ENCODE measurements at places on chromosomes 7 and 10.

DNA sequence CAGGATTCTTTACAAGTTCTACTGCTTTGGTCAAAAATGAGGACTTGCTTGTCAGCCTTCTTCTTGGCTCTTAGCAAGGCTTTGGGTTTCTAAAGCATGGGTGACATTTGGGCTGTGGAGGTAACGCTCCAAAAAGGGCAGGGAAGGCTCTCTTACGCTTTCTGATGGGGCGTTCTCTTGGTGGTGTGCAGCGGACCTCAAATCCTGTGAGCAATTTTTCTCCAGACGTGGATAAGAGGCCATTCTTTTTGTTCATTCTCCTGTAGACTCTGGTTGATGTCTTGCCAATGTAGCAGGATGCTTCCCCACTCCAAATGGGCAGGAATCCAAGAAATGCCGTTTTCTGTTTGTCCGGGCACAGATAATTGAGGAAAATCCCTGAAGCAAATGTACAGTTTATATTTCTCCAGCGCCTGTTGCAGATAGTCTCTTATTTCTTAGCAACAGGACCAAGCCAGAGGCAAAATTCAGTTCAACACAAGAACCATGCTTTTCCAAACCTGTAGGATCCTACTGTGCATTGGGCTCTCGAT lies 138.4 kb upstream of the NFE2L3 start:
- DNase-seq, result no peak

- DNase-seq, result no peak
Observed at GRCh38 chr7:150371131-150371995, 2.7 kb downstream of the REPIN1 start.

DNA sequence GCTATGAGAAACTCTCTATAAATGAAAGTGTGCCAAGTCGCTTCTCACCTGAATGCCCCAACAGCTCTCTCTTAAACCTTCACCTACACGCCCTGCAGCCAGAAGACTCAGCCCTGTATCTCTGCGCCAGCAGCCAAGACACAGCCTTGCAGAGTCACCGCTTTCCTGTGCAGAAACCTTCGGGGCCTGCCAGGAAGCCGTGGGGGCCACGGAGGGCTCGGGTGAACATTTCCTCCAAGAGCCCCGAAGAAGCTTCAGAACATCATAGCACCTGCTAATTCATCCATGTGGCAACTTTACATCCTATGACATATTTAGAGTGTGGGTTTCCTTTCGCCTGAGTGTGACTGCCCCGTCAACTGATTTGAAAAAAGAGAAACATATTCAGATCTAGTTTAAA lies 55.7 kb upstream of the PRSS58 start:
- no peak for DNase-seq

DNA sequence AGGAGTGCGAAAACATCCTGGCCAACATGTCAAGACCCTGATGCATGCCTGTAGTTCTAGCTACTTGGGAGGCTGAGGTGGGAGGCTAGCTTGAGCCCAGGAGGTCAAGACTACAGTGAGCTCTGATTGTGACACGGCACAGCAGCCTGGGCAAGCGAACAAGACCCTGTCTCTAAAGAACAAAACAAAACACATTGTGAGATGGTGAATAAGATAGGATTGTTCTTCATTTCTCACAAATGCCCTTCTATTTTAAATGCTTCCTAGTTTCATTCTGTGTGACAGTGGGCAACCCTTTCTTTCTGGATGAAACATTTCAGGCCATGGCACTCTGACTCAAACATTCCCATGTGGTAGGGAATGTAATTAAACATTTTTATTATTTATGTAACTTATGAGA lies 13.5 kb downstream of the EFCAB10 start:
- DNase-seq, result no peak

DNA sequence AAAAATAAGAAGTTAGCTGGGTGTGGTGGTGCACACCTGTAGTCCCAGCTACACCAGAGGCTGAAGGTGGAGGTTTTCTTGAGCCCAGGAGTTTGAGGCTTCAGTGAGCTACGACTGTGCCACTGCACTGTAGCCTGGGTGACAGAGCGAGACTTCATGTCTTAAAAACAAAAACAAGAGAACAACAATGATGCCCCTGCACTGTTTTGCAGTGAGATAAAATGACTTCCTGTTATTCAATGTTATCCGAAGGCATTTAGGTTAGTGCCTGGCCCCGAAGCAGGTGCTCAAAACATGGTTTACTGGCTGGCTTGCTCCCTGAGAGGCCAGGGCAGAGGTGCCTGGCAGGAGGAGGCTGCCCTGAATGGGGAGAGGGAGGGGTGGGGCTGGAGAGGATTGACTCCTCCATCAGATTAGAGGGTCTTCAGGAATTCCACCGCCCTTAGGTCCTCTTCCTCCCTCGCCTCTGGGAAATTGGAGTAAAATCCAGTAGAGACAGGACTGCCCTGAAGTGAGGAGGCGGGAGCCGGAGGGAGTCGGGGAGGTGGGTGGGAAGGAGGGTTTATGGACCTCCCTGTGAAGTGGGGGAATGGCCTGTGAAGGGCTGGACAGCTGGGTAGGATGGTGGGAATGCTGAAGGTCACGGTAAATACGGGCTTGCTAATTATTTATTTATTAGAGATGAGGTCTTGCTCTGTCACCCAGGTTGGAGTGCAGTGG lies 6.8 kb upstream of the CLDN4 start:
- no peak for DNase-seq

DNA sequence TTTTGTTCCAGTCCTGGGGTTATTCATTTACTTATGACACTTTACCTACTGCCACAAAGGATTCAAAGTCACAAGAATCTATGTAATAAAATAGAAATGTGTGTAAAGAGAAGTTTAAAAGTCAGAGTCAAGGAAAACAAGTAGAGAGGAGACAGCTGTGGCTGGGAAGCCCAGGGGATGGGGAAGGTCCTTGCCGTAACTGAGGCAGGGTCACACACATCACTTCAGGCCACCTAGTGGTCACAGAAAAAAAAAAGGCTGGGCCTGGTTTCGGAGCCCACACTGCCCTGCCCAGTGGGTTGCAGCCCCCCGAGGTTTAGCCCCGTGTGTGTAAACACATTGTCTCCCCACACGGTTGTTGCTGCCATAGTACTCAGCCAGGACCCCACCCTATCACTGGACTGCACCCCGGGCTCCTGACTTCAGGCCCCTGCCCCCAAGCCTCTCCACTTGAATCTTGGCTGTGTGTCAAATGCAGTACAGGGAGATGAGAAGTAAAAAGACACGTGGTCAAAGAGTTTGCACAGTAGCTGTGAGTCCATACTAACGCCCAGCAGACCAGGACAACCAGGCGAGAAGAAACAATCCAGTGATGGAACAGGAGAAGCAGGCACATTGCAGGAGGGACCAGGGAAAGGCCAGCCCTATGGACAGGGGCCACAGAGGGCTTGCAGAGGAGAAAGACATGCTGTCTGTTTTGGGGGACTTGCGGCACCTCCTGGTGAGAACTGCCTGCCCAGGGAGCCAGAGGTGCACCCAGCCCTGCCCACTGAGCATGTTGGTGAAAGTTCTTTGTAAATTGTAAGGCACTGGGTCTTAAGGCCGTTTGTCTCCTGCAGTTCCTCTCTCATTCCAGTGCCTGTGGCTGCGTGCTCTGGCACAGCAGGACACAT lies 91.4 kb upstream of the MACROH2A2 start:
- peak; percentile 20 for DNase-seq

DNA sequence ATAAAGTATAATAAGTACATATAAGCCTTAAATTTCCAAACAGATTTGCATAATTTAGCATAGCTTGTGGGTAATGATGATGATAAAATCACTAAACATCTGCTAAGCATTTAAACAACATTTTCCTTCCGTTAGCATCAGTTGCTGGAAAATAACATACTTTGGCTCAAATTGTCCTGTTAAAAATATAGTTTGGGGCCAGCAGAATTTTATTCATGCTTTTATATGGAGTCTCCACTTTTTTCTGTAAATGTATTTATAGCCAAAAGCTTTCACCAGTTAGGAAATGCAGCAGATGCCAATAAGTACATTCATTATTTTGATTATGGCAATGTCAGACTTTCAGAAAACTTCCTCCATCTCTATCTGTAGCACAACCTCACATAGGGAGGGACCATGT lies 107.2 kb downstream of the CNTNAP2 start:
- DNase-seq, result no peak

GRCh38 chr10:113313048-113313602 lies 239.7 kb upstream of the HABP2 start:
- DNase-seq, result no peak

GRCh38 chr7:21089653-21090052 lies 303.0 kb upstream of the SP8 start:
- DNase-seq, result no peak

- no peak for DNase-seq
Observed at GRCh38 chr7:1534330-1535099, 4.0 kb downstream of the MAFK start.

- peak; percentile 0 for DNase-seq
Observed at GRCh38 chr10:105837951-105838350, 1196.9 kb downstream of the SORCS3 start.

DNA sequence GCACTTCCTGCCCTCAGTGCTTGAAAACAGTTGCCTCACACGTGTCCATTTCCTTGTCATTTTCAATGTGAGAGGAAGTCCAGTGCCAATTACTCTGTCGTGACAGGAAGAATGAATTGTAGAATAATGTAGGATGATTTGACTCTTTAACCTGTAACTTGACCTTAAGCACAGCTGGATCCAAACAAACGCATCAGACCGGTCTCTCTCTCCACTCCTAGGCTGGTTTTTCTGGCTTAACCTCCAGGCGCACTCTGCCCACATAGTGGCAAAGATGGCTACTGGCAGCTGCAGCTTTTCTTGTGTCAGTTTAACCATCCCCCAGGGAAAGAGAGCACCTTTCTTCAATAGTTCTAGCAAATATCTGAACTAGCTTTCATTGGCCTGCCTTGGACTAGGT lies 29.4 kb upstream of the PNLIPRP3 start:
- DNase-seq, result no peak

DNA sequence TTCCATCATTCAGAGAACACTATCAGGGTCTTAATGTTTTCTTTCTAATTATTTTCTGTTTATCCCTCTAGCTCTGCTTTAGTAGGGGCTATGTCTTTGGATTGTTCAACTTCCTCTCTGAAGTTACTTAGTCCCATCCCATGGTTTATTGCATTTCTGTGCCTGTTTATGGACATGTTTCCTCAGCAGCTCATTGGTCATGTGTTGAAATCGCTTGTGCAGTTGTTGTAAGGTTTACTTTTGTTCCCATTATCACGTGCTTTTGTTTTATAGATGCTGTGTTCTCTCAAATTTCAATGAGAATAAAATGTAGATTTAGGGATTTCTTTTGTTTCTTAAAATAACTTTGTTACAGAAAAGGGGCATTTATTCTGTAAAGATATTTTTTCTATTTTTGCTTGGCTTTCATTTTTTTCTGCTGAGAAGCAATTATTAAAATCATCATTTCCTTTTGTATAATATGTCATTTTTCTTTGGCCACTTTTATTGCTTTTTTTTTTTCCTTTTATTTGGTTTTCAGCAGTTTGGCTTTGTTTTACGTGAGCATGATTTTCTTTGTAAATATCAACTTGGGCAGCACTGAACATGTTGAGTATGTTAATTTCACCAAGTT lies 110.9 kb downstream of the CCDC7 start:
- DNase-seq, result no peak

DNA sequence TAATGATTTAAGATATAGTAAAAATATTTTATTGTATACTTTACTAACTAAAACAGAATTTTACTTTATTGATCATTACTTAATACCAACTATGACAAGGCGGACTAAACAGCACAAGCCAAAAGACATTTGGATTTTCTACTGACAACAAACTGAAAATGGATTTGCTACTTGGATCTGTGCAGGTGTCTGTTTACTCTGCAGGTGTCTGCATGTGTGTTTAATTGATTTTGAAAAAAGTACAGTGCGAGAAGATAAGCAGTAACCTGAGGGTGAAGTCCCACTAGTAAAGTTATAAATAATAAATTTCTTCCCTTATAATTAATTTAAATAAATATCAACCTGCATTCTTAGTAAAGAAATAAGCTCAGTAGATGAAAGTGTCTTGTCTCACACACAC lies 696.8 kb upstream of the MBL2 start:
- DNase-seq, result no peak

- peak; percentile 68 for DNase-seq
Observed at GRCh38 chr7:128891110-128891941, 19.2 kb downstream of the KCP start.

- DNase-seq, result no peak
Observed at GRCh38 chr7:140447841-140448240, 31.5 kb downstream of the MKRN1 start.

- no peak for DNase-seq
Observed at GRCh38 chr7:143002106-143002505, 24.8 kb downstream of the OR9A2 start.

- no peak for DNase-seq
Observed at GRCh38 chr10:58782876-58783851, 270.5 kb downstream of the BICC1 start.

DNA sequence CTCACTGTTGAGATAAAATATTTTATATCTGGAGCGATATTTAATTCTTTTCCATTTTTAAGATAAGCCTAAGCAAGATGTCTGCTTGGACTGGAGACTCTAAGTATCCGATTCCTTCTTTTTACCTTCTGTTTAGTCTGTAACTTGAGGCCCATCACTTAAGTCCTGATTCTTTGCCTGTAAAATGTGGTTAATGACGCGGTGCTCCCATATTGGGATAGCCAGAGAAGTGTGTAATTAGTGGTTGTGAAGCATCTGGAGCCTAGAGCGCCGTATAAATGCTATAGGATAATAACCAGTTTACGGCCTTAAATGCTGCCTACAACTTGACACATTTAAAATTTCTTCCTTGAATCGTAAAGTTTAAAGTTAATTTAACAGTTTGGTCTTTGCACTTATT lies 132.9 kb downstream of the CHN2 start:
- DNase-seq, result no peak

- DNase-seq, result no peak
Observed at GRCh38 chr7:90972906-90973550, 291.2 kb upstream of the FZD1 start.

DNA sequence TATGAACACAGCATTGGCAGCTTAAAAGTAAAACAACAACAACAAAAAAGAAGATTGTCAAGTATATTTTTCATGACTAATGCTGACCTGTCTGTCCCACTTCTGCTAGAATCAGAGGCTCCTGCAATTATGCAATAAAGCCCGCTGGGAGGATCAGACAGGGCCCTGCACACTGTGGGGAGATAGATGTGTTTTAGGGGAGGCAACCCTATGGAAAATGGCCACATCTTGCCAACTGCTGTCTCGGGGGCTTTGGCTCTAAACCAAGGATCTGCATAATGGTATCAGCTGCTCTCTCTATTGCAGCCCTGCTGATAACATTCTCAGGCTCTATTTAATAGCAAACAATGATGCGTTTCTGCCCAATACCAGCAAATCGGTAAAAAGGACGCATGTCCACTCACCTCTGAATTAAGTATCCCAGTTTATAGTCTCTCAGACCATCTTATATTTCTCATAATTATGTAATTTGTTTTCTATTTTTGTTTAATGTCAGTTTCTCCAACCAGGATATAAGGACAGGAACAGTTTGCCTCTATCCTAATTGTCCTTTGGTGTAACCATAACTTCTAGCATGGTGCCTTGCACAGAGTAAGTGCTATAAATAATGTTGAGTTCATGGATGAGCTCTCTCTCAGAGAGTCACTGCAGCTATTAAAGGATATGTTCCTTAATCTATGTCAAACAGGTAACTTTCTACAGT lies 15.3 kb upstream of the PRKAR2B start:
- no peak for DNase-seq

Measured in HuH-7 (cell line).